ENCODE measurements at places on chromosomes 6 and 20.

DNA sequence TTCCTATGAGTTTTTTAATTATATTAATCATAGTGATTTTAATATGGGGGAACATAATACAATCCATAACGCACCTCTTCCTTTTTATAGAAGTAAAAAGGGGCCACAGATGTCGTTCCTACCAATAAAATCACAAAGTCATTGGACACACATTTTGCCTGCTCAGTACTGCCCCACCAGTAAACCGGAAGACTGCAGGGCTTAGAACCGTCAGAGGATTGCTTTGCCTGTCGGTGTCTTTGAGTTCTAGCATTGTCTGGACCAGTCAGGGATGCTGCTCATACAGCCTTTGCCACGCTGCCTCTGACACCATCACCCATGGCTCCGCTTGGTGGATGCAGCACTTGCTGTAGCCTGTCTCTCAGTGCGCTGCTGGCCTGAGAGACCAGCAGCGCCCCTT lies 853.6 kb downstream of the C6orf118 start:
- DNase-seq: no peak

GRCh38 chr6:125947615-125948014 lies 9.0 kb upstream of the HINT3 start:
- DNase-seq: peak; percentile 52

- no peak for DNase-seq
Measured at GRCh38 chr20:62393335-62393665, 6.4 kb downstream of the RPS21 start.

GRCh38 chr20:50582092-50582491 lies 71.9 kb downstream of the PTPN1 start:
- no peak for DNase-seq

GRCh38 chr20:35085477-35086225 lies 7.0 kb downstream of the TRPC4AP start:
- DNase-seq: no peak

DNA sequence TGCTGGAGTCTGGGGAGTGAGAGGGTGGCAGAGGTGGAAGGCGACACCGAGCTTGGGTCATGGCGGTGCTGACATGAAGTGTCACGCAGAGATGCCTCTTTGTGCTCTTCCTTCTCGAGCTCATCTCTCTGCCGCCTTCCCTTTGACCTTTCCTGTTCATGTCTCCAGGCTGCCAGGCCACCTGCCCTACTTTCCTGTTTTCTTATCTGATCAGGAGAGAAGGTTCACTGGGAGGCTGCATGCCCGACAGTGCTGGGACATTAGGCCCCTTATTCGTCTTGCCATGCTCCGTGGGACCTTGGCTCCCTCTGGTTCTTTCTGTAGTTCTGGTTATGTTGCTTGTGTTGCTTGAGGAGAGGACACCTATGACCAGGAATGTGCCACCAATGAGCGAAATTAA lies 33.2 kb downstream of the CST8 start:
- no peak for DNase-seq

DNA sequence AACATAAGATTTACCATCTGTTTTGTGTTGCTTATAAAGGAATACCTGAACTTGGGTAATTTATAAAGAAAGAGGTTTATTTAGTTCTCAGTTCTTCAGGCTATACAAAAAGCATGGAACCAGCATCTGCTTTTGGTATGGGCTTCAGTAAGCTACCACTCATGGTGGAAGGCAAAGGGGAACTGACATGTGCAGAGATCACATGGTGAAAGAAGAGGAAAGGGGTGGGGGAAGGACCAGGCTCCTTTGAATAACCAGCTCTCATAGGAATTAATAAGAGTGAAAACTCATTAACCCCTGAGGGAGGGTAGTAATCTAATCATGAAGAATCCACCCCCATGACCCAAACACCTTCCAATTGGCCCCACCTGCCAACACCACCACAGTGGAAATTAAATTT lies 89.5 kb upstream of the TMEM170B start:
- DNase-seq: no peak

GRCh38 chr6:36216559-36216958 lies 20.0 kb downstream of the BRPF3 start:
- no peak for DNase-seq

DNA sequence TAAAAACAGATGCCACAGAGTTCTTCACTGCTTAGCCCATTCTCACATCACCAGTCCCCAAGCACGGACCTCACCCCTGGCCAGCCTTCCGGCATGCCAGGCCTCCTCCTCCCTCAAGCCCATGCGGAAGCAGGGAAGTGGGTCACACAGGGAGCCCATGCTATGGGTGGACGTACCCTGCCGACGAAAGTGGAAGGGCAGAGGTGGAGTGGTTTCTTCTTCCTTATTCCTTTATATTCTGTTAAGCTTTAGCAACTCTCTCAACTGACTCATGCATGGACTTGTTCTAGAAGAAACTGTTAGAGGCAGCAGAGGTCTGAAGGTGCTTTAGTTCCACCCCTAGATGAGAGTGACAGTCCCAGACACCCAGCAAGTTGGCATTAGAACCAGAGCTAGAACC lies 118.6 kb downstream of the LY86 start:
- no peak for DNase-seq

DNA sequence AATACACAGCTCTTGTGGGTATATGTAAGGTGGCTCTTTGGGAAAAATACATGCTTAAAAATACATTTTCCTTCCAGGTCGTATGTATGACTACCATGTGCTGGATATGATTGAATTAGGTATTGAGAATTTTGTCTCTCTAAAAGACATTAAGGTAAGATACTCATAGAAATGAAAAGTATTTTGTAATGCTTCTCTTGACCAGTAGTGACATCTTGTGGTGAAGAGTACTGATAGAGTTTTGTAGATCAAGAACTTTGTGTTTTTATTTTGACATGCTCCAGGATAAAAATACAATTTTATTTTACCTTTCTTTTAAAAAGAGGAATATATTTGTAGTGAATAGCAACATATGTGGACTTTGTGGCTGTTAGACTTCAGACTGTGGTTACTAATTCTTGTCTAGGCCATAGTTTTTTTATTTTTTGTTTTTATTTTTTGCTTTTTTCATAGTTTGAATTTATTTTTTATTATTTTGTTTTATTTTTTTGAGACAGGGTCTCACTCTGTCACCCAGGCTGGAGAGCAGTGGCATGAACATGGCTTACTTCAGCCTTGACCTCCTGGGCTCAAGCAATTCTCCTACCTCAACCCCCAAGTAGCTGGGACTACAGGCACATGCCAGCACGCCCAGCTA lies 17.9 kb downstream of the RPF2 start:
- no peak for DNase-seq

DNA sequence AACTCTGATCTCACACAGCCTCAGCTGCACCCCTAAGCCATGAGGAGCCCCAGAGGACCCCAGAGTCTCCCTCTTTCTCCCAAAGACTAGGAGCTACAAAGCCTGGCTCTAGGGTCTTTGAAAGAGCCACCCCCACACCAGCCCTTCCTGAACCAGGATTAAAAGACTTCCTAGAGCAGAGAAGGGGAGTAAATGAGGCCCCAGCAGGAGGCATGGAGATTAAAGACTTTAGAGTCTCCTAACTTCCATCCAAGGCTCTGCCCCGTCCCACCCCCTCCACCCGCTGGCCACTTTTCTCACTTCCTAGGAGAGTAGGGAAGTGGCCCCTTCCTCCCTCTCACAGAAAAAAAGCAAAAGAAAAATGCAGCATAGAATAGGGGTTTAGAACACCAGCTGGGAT lies 1.7 kb downstream of the PREX1 start:
- no peak for DNase-seq

DNA sequence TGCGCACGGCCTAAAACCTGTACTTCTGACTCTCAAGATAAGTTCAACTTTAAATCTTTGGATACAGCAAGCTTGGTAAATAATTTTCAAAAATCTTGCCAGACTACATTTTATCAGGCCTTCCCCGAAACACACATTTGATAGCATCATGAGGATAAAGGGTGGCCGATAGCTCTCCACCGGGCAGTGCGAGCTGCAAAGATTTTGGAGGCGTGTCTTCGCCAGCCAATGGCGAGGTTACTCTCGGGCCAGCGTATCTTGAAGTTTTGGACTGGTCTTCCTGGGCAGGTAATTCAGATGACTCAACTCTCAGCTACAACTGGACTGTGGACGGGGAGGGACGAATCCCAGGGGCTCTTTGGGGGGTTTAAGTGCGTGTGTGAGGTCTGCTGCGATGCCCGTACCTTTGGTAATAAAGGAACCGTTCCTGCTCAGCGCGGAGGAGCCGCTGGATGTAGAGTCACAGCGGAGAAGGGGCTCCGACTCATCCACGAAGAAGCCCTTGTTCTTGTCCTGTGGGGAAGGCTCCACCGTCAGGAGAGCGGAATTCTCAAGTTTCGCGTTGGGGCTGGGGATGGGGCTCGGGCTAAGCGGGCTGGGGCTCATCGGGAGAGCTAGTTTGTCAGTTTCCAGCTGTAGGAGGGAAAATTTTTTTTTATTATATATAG lies 75.3 kb downstream of the TNFRSF21 start:
- no peak for DNase-seq

DNA sequence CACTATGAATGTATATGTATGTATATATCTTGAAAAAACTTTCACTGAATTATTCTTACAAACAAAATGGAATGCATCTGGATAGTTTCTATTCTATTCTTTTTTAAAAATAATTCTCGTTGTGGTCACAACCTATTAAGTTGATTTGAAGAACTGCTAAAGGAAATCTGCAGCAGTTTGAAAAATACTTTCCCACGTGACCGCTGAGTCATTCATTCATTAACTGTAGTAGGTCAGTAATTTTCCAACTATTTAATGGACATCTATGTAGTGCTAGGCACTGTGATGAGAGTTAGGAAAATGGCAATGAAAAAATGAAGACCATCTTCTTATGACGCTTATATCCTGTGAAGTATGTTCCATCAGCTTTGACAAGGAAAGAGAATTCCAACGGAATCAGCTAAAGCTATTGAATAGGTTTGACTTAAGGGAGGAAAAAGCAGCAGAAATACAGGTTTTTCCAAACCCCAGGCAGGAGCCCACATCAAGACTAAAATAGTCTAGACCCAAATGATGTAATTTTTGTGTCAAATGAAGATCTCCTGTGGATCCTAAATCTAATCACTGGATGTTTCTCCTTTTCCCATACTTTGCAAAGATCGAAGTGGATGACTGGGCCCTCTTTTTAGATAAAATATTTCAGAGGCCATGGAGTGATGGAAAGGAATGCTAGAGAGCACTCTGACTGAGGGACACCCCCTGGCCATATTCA lies 4.1 kb upstream of the EFHC1 start:
- DNase-seq: no peak

GRCh38 chr20:10622657-10623418 lies 51.0 kb downstream of the JAG1 start:
- DNase-seq: no peak

GRCh38 chr6:149864578-149865535 lies 698 bp upstream of the LRP11 start:
- DNase-seq: peak; percentile 71

DNA sequence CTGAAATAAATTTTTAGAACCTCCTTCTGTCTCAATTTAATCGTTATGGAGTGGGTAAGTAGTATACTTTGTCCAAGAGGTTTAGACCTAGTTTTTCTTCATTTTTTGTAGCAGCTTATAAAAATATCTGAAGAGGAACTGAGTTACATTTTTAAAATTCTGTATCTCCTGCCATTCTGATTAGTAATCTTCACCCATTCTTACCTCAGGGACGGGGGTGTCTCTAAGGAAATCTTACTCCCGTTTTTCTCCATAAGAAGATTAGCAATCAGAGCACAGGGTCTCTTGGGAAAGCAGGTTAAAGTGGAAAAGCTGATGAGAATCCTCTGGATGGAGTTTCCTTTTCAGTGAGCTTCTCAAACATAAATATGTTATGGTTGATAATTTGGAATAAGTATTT lies 259.3 kb upstream of the FAM83B start:
- DNase-seq: no peak

GRCh38 chr6:49541210-49541724 lies 9.2 kb upstream of the C6orf141 start:
- peak; percentile 74 for DNase-seq

- DNase-seq: no peak
Measured at GRCh38 chr20:15111654-15112053, 774.2 kb upstream of the FLRT3 start.

DNA sequence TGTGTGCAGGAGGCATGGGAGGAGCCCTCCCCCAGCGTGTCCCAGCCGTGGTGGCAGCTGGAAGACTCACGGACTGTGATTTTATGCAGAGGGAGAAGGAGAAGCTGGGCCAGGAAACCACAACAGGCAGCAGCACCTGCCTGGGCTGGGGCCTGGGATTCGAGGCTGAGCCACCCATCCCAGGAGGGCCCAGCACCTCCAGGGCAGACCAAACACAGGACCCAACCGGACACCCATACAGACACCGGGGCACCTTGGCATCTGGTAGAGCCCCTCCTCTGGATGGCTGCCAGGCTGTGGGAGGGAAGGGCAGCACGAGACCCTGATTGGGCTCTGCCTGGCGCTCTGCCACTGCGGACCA lies 41.7 kb upstream of the CHRNA4 start:
- DNase-seq: no peak

- DNase-seq: no peak
Measured at GRCh38 chr6:51569594-51569993, 517.8 kb downstream of the PKHD1 start.

DNA sequence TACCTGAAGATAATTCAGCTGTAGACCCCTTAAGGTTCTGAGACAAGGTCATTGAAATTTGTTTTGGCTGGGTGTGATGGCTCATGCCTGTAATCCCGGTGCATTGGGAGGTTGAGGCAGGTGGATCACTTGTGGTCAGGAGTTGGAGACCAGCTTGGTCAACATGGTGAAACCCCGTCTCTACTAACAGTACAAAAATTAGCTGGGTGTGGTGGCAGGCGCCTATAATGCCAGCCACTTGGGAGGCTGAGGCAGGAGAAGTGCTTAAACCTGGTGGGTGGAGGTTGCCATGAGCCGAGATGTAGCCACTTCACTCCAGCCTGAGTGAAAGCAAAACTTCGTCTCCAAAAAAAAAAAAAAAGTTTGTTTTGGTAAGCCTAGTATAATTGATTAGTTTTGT lies 11.0 kb downstream of the SRSF3 start:
- DNase-seq: no peak

GRCh38 chr20:54217762-54218161 lies 9.9 kb downstream of the PFDN4 start:
- DNase-seq: no peak

GRCh38 chr6:74070091-74070490 lies 374.1 kb downstream of the CD109 start:
- DNase-seq: no peak

All from LoVo (cell line).